ENCODE measurements at places on chromosomes 16 and 17.

GRCh38 chr17:8695916-8696415 is 48.7 kb downstream of the CCDC42 start:
- no peak for DNase-seq

DNA sequence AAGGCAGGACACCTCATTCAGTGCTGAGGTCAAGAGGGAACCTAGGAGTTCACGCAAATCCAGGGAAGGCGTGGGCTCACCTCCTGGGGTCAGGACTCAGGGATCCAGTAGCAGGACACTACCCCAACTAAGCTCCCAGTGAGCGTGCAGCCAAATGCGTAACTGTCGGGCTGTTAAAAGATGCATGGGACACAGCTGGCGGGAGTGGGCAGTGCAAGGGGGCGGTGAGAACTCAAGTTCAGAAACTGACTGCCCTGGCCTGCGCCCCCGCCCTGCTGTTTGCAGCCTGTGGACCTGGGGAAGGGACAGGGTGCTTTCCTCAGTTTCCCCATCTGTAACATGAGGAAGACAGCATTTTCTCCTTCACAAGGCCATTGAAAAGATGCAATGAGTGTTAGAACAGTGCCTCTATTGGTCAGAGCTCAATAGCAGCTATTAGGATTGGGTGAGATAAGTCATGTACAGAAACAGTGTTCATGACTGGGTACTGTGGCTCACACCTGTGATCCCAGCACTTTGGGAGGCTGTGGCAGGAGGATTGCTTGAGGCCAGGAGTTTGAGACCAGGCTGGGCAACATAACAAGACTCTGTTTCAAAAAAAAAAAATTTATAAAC is 20.2 kb downstream of the CDIPT start:
- DNase-seq = no peak

- no peak for DNase-seq
Observed at GRCh38 chr17:76376318-76377133, 7.9 kb upstream of the SPHK1 start.

- no peak for DNase-seq
Observed at GRCh38 chr16:86432691-86433090, 77.6 kb upstream of the FOXF1 start.

DNA sequence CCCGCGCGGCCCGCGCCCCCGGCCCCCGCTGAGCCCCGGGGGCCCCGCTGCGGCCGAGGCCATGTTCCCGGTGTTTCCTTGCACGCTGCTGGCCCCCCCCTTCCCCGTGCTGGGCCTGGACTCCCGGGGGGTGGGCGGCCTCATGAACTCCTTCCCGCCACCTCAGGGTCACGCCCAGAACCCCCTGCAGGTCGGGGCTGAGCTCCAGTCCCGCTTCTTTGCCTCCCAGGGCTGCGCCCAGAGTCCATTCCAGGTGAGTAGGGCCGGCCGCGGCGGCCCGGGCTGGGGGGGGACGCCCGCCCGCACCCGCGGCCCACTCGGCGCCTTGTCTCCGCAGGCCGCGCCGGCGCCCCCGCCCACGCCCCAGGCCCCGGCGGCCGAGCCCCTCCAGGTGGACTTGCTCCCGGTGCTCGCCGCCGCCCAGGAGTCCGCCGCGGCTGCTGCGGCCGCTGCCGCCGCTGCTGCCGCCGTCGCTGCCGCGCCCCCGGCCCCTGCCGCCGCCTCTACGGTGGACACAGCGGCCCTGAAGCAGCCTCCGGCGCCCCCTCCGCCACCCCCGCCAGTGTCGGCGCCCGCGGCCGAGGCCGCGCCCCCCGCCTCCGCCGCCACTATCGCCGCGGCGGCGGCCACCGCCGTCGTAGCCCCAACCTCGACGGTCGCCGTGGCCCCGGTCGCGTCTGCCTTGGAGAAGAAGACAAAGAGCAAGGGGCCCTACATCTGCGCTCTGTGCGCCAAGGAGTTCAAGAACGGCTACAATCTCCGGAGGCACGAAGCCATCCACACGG is 504 bp downstream of the MAZ start:
- DNase-seq = no peak

DNA sequence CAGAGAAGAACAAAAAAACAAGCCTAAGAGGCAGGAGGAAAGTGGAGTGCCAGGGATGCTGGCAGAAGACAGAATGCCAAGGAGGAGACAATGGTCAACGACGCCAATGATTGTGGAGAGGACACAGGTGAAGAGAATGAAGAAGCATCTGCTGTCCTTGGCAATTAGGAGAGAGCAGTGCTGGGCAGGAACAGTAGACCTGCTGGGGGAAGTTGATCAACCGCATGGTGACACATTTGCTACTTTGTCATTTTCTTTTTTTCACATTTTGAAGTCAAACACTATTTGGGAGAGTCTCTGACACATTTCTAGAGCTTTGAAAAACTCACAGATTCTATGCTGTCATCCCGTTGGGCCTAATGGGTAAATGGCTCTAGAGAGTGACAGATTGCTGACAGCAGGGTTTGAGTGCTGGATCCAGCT is 1.1 kb upstream of the PIK3R6 start:
- DNase-seq = no peak

GRCh38 chr17:43907998-43908721 is 824 bp upstream of the MPP2 start:
- DNase-seq = peak; percentile 23

DNA sequence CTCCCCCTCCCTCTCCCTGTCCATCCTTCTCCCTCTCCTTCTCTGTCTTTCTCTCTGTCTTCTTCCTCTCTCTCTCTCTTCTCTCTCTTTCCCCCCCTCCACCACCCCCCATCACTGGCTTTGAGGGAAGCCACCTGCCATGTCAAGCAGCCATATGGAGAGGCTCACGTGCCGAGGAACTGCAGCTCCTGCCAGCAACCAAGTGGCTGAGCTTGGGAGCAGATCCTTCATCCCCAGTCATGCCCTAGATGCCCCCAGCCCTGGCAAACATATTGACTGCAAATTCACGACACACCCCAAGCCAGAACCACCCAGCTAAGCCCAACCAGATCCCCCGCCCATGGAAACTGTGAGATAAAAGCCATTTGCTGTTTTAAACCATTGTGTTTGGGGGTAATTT is 40.9 kb upstream of the RBFOX3 start:
- DNase-seq = no peak

- no peak for DNase-seq
Observed at GRCh38 chr17:32490101-32490482, 3.3 kb downstream of the CDK5R1 start.

- no peak for DNase-seq
Observed at GRCh38 chr17:81570964-81571363, 18.8 kb upstream of the FAAP100 start.

DNA sequence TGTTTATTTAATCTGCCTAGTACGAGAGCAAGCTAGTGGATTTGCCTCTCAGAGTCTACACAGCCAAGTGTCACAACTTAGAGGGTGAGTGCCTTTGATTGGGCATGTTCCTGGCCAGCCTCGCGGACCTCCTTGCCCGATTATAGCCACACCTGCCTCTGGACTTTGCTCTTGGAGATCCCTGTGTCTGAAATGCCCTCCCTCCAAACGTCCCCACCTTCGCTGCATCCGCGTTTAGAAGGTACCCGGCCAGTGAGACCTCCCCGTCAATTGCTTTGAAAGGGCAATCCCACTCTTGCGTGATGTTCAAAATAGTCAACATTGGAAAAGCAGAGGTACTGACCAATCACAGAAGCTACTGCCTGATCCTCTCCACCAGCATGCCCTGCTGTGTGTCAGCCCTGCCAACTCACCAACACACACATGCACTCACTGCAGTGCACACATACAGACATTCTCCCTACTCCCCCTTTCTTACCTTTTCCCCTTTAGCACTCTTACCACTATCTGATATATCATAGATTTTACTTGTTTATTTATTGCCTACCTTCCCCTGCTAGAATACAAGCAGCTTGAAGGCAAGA is 6.5 kb upstream of the SDK2 start:
- DNase-seq = no peak

- DNase-seq = peak; percentile 12
Observed at GRCh38 chr17:33674685-33675084, 381.6 kb upstream of the ASIC2 start.

- DNase-seq = no peak
Observed at GRCh38 chr17:41725134-41725533, 9.3 kb downstream of the HAP1 start.
